ENCODE measurements at places on chromosomes 4 and X. TPM values are rescaled to one million over a fixed set of nuclear protein-coding genes. Genes with fewer than 3 reads are reported as not detected.

Gene SEC24B
- total RNA-seq, result 33.5 TPM

Gene ZFYVE28
- total RNA-seq, result 12.9 TPM

Gene ZCCHC4
- total RNA-seq, result 8.4 TPM

Gene GPR143
- not detected for total RNA-seq

Gene FOXP3
- not detected for total RNA-seq

Gene HTRA3
- 58.5 TPM for total RNA-seq

Gene UNC5C
- 0.35 TPM for total RNA-seq

Gene EOLA2
- 37.6 TPM for total RNA-seq

Gene GYG2
- total RNA-seq, result 377 TPM

Gene MAGED1
- 61.7 TPM for total RNA-seq

Gene CCKAR
- total RNA-seq, result not detected

Gene MAGEA10
- not detected for total RNA-seq

GRCh38 chrX:109856974-109857373, 123.9 kb upstream of the ACSL4 start:
- DNase-seq, result no peak

- DNase-seq, result no peak
Measured at GRCh38 chrX:52341493-52341892, 27.3 kb upstream of the XAGE2 start.

- no peak for DNase-seq
Measured at GRCh38 chrX:106621836-106622235, 10.1 kb downstream of the RADX start.

- no peak for DNase-seq
Measured at GRCh38 chr4:126718136-126718535, 914.6 kb upstream of the INTU start.

GRCh38 chr4:90118527-90119195, 8.5 kb upstream of the CCSER1 start:
- DNase-seq, result no peak

DNA sequence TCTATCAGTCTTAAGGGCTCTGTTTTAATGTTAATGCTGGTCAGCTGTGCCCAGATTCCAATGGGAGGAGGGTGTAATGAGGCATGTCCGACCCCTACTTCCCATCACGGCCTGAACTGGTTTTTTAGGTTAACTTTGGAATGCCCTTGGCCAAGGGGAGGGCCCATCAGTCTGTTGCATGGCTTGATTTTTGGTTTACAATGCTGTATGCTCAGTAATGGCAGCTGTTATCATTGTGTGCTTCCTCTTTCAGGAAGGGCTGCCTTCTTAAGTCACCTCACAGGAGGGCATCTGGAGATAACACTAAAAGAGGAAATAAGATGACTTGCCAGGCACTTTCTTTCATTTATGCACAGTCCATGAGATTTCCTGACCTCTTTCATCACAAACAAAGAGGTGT, 36.3 kb downstream of the ATXN3L start:
- no peak for DNase-seq

- DNase-seq, result no peak
Measured at GRCh38 chr4:76543378-76543777, 108.3 kb downstream of the SHROOM3 start.

DNA sequence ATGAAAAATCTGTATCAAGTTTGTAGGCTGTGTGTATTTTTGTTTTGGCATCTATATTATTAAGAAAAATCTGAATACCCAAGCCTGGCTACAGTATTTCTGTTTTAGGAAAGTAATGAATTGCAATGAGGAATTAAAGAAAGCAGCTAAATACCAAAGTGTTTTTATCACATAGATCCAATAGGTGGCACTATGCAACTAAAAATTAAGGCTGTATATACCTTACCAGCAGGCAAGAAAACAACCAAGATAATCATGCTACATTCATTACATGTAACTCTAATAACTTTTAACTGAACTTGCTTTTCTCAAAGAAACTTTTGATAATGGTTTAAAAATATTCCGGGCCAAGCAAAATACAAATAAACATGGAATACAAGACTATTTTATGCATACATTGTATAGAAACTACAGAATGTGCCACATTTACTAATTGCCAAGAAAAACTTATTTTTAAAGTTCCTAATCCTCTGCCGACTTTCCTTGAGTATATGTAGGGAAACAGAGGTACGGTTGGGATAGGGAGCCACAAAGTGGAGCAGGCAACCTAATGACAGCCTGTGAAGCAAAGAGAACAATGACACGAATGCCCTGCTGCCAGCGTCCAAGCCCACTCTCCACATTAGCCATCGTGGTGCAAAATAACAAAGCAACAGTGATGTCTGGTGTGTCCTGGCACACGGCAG, 63.7 kb downstream of the SEC24D start:
- DNase-seq, result no peak

GRCh38 chrX:39903343-39903742, 194.4 kb downstream of the BCOR start:
- no peak for DNase-seq

DNA sequence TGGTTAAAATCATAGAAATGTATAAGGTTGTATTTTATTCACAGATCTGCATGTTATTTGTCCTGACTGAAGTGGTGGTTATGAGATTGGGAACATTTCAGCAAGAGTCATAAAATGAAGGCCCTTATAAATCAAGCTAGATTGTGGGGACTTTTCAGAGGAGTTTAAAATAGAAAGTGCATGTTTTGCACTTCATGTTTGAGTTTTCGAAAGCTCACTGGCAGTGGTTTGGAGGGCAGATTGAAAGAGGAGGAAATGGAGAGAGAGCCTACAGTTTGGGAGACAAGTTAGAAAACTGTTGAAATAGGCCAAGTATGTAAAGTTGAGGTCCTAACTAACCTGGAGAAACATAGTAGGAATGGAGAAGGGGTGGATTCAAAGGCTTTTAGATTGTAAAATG, 124.9 kb downstream of the KDM6A start:
- DNase-seq, result no peak

GRCh38 chrX:43958529-43958928, 14.7 kb downstream of the NDP start:
- DNase-seq, result no peak

GRCh38 chrX:20988118-20988517, 386.1 kb upstream of the CNKSR2 start:
- DNase-seq, result no peak

GRCh38 chr4:150104404-150105027, 26.3 kb downstream of the DCLK2 start:
- no peak for DNase-seq

DNA sequence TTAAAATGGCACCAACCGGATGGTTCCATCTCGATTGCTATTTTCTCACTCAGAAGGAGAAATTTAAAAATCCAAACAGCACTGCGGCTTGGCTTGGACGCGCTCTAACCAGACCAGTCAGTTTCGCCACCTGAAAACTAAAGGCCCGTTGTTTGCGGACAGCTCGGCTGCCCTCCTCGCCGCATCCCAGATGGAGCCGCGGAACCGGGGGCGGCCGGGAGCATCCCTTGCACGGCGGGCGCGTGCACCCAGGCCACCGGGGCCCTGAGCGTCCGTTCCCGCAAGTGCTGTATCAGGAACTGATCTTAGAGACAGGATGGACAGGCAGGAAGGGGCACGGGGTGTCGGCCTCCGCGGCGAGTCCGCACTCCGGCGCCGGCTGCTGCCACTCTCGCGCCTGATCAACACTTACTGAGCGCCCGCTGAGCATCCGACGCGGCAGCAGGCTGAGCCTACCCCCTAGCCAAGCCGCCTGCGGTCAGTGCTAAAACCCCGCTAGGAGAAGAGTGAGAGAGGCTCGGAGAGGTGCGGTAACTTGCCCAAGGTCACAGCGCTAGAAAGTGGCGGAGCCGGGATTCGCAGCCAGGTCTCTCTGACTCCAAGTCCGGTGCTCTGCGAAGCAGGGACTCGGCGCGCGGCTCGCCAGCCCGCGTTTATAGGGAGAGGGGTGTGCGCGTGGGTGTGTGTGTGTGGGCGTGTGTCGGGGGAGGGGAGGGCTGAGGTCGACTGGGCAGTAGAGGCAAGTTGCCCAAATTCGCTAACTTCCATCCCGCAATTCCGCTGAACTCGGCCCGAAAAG, at the start of gene CITED1:
TSS of gene CITED1 (minus strand) at position 629 of the 799 bp plus-strand sequence. CDS start 3,045 bp downstream, outside the sequence.
- DNase-seq, result peak; percentile 86

DNA sequence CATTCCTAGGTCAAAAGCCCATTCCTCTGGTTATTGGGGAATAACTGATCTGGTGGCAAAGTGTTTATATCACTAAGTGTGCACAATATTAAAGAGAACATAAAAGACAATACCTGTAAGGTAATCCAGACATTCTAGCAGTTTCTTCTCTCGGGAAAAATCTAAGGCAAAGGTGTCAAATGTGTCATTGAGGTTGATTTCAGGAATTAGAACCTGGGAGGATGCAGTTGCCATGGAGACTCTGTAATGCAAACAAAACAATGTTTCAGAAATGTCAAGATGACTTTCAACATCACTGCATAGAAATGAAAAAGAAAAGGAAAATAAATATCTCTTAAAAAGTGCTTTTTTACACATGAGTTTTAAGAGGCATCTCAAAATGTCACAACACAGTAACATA, 145.9 kb downstream of the MID1 start:
- DNase-seq, result no peak

GRCh38 chrX:53247928-53248327, 22.9 kb upstream of the KDM5C start:
- DNase-seq, result no peak

DNA sequence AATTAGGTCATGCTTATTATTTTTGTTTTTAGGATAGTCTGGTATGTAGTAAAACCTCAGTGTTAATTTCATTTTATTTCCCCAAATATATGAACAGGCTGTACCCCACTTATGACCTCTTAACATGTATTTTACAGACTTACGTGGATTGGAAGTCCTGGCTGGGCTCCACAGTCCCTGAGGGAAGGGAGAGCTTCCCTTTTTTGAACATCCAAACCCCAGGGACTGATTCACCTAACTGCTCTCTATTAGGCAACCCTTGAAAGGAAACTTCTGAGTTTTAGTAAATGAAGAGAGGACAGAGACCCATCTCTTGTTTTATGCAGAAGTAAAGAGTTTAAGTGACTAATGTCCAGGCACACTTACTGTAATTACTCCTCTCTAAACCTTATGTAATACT, 233.1 kb upstream of the SPRY1 start:
- DNase-seq, result no peak

GRCh38 chr4:81523672-81524327, 52.1 kb upstream of the RASGEF1B start:
- DNase-seq, result no peak

GRCh38 chr4:139715746-139716391, 50.2 kb downstream of the MGST2 start:
- no peak for DNase-seq

GRCh38 chrX:153636716-153637115, 10.3 kb upstream of the DUSP9 start:
- DNase-seq, result no peak

- DNase-seq, result no peak
Measured at GRCh38 chr4:35052546-35052945, 1191.8 kb downstream of the ARAP2 start.

GRCh38 chr4:99755223-99755944, 61.2 kb upstream of the DAPP1 start:
- DNase-seq, result no peak

DNA sequence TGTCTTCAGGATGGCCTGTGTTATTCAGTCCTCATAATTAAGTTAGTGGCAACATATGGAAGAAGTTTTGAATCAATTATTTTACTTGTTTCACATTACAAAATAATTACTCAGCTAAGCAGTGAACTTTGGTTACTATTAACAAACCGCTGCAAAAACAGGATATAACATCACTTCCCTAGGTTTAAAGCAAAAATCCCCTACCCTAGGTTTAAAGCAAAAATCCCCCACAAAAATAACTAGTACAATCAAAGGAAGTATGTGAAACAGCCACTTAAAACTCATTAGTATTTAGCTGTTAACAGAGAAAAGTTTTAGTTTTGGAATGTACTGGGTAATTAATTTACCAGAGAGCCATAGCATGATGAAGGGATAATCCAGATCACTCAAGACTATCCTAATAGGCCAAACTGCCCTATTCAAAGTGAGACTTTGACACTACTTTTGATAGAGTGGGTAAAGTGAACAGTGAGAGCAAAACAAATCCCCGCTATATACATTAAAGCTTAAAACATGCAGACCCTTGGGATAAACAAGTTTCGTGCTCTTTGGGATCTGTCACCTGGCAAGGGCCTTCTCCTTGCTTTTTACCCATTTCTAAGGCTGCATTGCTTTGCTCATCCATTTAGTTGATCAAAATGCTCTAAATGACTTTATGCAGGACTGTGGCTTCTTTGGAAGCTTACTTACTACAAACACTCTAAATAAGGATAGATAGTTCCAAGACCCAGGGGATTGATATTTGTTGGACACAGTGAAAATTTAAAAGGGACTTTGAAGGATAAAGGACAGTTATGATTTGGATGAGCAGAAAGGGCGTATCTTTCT, 36.4 kb upstream of the GPR174 start:
- DNase-seq, result no peak

- no peak for DNase-seq
Measured at GRCh38 chr4:153834901-153835300, 46.0 kb upstream of the SFRP2 start.

GRCh38 chrX:101977106-101977505, 45.3 kb upstream of the ZMAT1 start:
- no peak for DNase-seq

DNA sequence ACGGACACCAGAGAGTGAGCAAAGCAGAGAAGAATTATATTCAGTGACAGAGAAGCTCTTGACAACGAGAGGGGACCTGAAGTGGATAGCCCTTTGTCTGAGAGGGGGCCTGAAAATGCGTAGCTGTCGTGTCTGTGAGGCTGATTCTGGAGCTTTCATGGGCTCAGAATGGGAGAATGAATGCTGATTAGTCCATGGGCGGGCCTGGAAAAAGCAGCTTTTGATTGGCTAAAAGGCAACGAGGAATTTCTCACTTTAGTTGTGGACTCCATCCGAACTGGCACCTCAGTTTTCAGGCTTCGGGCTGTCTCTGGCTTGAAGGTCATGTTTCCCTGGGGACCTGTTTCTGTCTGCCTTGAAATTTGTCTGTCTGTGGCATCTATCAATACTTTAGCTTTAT, 487.1 kb downstream of the TECRL start:
- DNase-seq, result no peak

DNA sequence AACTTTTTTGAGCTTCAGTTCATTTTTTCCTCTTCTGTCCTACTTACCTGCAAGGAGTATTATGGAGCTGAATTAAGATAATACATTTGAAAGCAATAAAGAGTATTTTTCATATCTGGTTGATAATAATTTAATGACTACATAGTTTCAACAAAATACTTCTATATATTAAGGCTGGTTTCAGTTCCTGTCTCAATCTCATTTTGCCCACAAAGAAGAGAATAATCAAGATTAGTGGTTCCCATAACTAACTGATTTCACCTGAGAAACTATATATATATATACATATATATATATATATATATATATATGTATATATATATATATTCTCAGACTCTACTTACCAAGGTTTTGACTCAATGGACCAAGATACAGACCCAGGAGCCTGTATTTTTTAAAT, 87.7 kb upstream of the ATOH1 start:
- no peak for DNase-seq

DNA sequence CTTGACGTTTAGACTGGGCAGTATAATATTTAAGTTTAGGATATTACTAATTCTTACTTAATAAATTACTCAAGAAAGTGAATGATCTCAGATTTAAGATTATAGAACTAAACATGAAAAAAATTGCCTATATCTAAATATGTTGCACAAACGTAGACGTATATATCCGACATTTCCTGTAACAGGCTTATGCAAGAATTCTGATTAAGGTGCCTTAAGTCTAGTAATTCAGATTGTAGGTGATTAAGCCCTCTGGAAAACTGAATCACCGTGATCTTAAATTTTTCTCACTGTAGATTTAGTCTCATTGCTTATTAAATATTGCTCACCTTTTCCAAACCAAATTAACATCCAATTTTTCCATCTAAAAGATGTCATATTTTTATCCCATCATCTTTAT, 24.0 kb downstream of the ATXN3L start:
- DNase-seq, result no peak

GRCh38 chr4:5782829-5783476, 72.0 kb downstream of the EVC start:
- DNase-seq, result peak; percentile 14
